ENCODE measurements at places on chromosomes 4 and X. TPM values are rescaled to one million over a fixed set of nuclear protein-coding genes. Genes with fewer than 3 reads are reported as not detected.

Gene OCRL
- 0.50 TPM for polyA plus RNA-seq

Gene MAP3K15
- polyA plus RNA-seq = not detected

DNA sequence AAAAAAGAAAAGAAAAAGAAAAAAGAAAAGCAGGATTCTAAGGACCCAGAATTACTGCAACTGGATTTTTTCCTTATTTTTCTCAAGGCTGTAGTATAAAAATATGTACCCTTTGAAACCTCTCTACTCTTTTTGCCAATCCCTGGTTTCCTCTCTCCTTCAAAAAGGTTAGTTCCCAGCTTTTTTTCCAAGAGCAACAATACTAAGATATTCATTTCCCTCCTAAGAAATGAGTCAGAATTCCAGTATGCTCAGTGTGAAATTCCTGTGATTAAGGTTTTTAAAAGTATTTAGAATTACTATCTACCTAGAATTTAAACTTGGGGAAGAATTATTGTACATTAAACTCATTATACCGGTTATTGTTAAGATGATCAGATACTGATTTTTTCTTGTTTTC, 22.0 kb downstream of the SMIM14 start:
- peaks cover 2% of the 10 kb centered on the region for H3K4me1 ChIP-seq
- DNase-seq = no peak
- H3K27me3 ChIP-seq = no peaks in the 10 kb centered on the region

GRCh38 chr4:38503689-38504395, 160.2 kb upstream of the KLF3 start:
- no peaks in the 10 kb centered on the region for H3K36me3 ChIP-seq
- no peak for DNase-seq
- peaks cover 47% of the 10 kb centered on the region for H3K4me1 ChIP-seq
- H3K4me3 ChIP-seq = no peak overlapping the region
- no peaks in the 10 kb centered on the region for H3K27me3 ChIP-seq

- H3K36me3 ChIP-seq = no peaks in the 10 kb centered on the region
- H3K4me1 ChIP-seq = no peaks in the 10 kb centered on the region
- no peak for DNase-seq
- H3K27ac ChIP-seq = no peak overlapping the region
Measured at GRCh38 chrX:123425471-123425870, 241.4 kb downstream of the GRIA3 start.

DNA sequence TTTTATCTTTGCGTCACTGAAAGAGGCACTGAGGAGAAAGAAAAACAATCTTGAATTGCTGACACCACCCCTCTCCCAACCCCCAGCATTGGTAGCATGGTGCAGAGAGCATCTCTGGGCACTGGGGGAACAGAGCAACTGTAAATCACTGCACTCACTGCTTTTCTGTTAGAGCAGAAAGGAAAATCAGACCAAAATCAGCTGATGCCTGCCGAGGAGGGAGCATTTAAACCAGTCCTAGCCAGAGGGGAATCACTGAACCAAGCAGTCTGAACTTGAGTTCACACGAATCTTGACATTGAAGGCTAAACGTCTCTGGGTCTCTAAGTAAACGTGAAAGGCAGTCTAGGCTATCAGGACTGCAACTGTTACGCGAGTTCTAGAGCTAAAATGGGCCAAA, 205.8 kb downstream of the SPANXN4 start:
- DNase-seq = no peak
- no peaks in the 10 kb centered on the region for H3K36me3 ChIP-seq
- H3K27ac ChIP-seq = no peak overlapping the region
- H3K27me3 ChIP-seq = no peaks in the 10 kb centered on the region
- no peak overlapping the region for H3K4me3 ChIP-seq
- H3K4me1 ChIP-seq = no peaks in the 10 kb centered on the region

DNA sequence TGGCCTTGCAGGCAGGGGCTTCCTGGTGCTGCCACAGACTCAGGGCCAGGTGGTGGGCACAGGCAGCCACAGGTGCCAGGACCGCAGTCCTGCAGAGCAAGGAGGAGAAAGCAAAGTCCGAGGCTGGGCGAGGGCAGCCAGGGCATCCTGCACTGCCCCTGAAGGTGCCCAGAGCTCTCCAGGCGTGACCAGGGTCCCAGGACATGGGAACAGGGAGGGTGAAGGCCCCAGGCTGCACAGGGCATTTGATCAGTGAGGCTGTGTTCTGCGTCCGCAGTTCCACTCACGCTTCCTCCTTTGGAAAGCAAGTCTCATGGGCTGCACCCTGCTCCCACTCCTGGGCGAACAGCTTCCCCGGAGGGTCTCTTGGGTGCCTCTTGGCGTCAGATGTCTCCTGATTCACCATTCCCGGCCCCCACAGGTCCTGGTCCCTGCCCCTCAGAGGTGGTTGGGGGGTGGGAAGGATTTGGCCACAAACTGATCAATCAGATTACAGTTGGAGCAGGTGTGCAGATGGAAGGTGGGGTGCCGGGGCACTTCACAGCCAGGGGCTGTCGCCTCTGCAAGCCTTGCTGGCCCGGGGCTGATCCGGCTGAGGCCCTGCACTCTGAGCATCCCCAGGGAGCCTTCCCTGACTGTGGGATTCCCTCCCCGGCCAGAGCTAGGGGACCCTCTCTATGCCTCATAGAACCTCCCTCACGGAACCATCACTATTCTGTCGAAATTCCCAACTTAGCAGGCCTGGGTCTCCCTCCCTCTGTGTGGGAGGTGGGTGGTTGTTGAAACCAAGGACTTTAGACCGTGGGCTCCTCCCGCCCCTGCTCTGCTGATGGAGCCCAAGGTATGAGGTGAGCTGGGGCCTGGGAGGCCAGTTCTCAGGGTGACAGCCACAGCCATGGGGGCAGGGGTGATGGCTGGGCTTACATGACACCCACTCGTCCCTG, 3.3 kb downstream of the SH3TC1 start:
- peaks cover 63% of the 10 kb centered on the region for H3K4me1 ChIP-seq
- no peaks in the 10 kb centered on the region for H3K27me3 ChIP-seq
- H3K36me3 ChIP-seq = no peaks in the 10 kb centered on the region
- no peak overlapping the region for H3K4me3 ChIP-seq
